ENCODE measurements at places on chromosomes 5 and 9.

GRCh38 chr9:3969590-3970260, 330.1 kb downstream of the GLIS3 start:
- no peak for DNase-seq

DNA sequence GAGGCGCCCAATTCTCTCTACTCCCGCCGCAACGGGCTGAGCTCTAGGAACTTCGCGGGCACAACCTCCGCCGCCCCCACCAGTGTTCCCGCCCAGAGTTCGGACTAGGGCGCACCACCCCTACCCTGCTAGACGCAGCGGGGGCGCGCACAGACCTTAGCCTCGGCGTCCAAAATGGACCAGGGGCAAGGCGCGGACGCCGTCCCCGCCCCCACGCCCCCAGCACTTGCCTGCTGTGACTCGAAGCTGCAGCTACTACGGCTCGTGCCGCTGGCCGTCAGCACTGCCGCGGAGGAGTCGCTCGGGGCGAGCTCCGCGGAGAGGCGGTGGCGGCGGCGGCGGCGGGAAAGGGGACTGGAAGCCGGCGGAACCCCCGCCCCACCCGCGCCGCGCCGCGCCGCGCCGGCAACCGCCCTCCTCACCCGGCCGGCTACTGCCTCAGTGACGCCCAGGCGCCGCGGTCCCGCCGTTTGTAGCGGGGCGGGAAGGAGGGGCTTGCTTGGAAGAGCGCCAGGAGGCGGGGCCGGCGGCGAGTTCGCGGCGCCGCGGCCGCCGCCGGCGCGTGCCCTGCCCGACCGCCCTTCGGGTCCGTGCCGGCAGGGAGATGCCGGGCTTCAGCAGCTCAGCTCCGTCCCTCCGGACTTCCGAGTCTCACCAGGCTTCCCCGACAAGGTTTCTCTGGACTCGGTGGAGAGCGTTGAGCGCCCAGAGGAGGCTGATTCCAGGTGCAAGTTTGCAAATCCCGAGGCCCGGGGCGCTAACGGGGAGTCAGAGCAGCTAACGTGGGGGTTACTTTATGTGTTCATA, 4.5 kb downstream of the ELAVL2 start:
- no peak for DNase-seq

- DNase-seq, result no peak
These were observed 127.8 kb upstream of the FBN2 start for GRCh38 chr5:128665747-128666355.

DNA sequence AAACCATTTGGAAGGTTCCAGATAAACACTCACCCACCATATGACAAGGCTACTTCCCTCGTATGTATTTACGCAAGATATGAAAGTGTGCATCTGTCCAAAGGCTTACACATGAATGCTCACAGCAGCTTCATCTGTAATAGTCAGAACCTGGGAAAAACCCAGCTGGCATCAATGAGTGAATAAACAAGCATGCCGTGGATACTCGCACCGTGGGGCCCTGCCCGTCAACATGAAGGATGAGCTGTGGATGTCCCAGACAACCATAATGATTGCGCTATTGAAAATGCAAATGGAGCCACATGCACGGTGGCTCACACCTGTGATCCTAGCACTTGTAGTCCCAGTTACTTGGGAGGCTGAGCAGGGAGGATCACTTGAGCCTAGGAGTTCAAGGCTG, 60.6 kb upstream of the FCN1 start:
- DNase-seq, result no peak

- DNase-seq, result no peak
These were observed 146.9 kb downstream of the GOLPH3 start for GRCh38 chr5:32027093-32027716.

GRCh38 chr5:62268234-62268633, 37.8 kb upstream of the KIF2A start:
- no peak for DNase-seq

- peak; percentile 94 for DNase-seq
These were observed 203.4 kb downstream of the MCTP1 start for GRCh38 chr5:95081500-95081960.

DNA sequence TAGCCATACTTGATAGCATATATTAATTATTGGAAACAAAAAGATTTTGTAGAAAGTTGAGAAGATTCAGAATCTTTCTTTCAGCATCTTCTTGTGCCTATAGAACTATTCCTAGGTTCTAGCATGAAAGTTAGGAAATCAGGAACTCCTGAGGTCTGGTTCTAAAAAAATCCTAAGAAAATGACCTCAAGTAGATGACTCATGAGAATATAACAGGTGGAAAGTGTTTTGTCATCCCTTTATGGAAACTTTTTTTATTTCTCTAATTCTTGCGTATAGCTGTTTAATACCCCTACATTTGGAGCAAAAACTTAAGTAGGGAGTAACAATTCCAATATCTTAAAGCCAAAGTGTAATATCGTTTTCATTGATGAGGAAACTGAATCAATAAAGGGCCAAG, 574.1 kb downstream of the NR2F1-AS1 start:
- DNase-seq, result no peak

GRCh38 chr9:16828340-16829281, 41.9 kb downstream of the BNC2 start:
- DNase-seq, result no peak

DNA sequence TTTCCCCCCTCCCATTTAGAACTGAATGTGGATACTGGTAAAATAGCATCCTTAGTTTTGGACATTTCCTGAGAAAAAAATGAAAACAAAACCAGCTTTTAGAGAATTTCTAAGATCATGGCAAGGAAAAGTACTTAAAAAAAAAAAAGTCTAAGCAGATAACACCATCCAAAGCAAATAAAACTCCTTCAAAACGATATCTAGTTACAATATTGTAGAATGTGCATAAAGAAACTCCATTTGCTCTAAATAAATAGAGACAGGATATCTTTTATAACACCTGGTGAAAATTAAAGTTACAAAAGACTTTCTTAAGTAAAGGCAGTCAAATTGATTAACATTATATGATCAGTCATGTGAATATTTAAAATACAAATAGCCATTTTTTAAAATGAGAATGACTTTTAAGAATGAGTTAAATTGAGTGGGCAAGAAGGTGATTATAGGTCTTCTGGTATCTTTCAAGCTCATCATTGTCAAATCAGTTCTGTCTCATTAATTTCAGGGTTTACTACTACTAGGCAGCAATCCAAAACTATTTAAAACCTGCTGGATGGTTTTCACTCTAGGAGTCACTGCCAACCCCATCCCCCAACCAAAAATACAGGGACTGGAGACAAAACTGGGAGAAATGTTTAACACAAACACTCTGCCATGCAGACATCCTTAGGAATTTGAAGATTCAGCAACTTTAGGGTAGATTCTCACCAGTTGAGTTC, 382.6 kb downstream of the ADGRV1 start:
- no peak for DNase-seq

GRCh38 chr5:174073122-174073660, 27.7 kb downstream of the NSG2 start:
- DNase-seq, result no peak

DNA sequence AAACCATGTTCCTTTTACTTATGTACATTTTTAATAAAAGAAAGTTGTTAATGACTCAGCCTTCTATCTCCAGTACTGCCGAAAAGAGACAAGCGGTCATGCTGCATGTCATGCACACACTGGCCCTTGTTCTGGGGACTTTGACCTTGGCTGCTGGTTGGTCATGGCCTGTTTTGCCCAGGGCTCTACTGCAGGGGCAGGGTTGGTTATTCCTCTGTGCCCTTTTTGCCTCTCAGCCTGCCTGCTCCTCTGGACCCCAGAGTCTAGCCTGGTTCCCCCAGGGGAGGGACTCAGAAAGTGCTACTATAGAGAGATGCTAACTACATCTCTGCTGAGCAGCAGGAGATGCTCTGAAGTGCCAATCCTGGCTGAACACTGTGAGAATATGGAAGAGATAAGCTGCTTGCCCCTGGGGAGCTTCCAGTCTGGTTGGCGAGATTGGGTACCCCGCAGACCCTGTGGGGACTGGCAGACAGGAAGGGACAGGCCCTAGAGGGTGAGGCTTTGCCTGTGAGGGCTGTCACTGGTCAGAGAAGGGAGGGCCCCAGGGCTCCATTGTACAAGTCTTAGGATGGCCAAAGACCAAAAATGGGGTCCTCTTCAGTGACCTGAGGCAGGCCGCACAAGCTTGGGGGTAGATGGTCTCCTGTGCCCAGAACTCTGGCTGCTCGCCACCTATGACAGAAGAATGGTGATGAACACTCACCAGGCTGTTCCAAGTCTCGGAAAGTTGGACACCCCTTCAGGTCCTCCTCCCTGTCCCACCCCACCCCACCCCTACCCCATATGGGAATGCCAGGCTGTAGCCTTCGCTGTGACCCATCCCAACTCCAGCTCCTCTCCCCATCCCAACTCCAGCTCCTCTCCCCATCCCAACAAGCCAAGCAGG, 14.3 kb downstream of the IRF1 start:
- no peak for DNase-seq

GRCh38 chr5:52786949-52787599, 642 bp upstream of the ITGA1 start:
- DNase-seq, result no peak

DNA sequence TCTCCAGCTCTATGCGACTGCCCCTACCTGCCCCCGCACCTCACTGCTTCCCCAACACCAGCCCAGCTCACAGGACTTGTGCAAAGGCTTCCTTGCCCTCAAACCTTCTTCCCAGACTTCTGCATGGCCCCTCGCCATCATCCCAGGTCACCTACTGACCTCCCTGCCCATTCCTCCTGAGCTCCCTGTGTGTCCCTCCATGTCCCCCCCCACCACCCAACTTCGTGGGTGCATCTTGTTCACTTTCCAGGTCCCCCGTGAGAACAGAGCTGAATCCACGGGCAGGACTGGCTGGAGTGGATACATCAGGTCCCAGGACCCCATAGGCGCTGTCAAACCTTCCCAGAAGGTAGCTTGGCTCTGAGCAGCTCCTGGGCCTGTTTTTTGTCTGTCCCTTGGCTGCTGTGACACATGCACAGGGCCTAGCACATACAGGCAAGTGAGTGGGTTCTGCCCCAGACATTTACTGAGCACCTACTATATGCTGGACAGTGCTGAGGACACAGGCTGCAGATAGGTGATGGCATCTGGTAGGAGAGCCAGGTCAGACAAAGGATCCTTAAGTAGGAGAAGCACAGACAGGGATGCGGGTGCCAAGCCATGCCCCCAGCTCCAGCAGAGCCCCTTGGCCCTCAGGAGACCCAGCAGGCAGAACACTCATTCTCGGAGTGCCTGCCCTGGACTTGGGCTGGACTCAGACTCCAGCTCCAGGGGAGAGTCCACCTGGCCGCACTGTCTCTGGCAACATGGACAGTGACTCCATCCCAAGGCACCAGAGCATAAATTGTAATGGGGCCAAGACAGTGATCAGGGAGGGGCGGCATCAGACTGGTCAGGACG, 15.0 kb downstream of the NINJ1 start:
- no peak for DNase-seq

- DNase-seq, result peak; percentile 39
These were observed 79.6 kb downstream of the MYO10 start for GRCh38 chr5:16856531-16856930.

DNA sequence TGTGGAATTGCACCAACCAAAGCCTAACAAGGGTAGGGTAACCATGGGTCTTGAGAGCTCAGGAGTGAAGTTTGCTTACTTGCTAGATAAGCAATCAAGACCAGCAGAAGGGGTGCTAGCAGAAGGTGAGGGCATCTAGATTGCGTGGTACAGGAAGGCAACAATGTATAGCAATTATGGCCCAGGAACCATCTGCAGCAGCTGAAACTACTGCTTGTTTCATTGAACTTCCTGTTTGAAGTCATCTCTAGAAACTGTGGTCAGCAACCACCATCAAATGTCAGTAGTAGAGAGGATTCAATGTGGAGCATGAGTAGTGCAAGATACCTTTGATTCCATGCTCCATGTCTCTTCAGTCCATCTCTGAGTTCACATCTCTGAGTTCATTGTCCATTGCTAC, 462.1 kb upstream of the GRAMD2B start:
- DNase-seq, result no peak

GRCh38 chr9:137682428-137683105, 63.8 kb downstream of the EHMT1 start:
- no peak for DNase-seq

GRCh38 chr5:38590838-38591522, 34.5 kb upstream of the LIFR start:
- DNase-seq, result no peak

DNA sequence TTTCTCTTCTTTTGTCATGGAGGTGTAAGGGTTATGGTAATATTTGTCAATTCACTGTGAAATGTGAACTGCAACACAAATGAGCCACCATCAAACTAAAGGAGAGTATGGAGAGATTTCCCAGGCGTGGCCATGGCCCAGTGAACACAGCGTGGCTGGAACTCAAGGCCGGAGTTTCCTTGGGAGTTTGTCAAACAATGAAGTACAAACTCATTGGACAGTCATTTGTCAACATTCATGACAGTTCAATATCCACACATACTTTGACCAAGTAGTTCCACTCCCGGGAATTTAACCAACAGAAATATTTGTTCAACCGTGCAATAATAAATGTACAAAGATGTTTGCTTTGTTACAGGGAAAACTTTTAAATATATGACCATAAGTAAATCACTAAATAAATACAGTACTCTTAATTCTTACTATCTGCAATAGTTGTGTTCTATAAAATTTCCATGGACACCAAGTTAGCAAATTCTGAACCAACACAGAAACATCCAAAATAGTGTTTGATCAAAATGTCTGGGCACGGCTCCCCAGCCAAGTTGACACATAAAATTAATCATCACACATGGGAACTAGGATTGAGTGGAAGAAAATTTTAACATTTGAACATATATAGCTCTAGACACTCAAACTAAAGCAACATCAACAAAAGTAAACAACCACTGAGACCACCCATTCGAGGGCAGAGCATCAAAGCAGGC, 87.1 kb downstream of the DIRAS2 start:
- no peak for DNase-seq

DNA sequence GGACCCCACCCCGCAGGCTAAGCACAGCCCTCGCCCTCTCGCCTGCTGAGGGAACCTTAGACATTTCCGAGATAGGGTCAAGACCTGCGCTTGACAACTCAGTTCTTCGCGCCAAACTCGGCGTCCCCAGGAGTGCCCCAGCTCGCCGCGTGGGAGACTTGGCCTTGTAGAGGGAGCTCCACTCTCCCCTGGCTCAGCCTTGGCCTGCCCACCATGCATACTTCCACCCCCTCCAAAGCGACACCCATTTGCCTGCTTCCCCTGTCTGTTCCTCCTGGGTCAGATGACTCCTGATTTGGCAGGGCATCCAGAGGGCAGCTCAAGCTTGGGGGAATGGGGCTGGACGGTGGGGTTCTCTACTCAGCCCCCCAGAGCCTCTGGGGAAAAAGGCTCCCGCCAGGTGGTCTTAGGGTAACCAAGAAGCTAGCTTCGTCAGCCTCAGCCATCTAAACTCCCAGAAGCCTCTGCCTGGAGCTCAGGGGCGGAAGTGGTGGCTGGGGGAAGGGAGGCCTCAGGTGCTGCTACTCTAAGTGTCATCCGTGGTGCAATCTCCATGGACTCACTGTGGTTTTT, 560 bp downstream of the DOCK2 start:
- no peak for DNase-seq

- no peak for DNase-seq
These were observed 345.0 kb downstream of the TLE1 start for GRCh38 chr9:81344366-81344765.

- no peak for DNase-seq
These were observed 2.0 kb upstream of the ENC1 start for GRCh38 chr5:74642543-74642863.

- DNase-seq, result no peak
These were observed 446.8 kb downstream of the CCDC171 start for GRCh38 chr9:15999422-16000339.

GRCh38 chr9:132820169-132820944, 57.7 kb downstream of the AK8 start:
- no peak for DNase-seq

GRCh38 chr5:36573438-36573837, 33.0 kb upstream of the SLC1A3 start:
- no peak for DNase-seq
